Hindlimb muscle (tissue), 1 donor: ENCODE measurements at places on chromosomes 13 and 19.

GRCh38 chr13:107291875-107292274, 723.9 kb upstream of the ARGLU1 start:
- no peak for DNase-seq

- no peak for DNase-seq
Measured at GRCh38 chr19:54255105-54255775, 1.8 kb downstream of the LILRB5 start.

GRCh38 chr19:12834976-12835757, 788 bp upstream of the RTBDN start:
- no peak for DNase-seq

DNA sequence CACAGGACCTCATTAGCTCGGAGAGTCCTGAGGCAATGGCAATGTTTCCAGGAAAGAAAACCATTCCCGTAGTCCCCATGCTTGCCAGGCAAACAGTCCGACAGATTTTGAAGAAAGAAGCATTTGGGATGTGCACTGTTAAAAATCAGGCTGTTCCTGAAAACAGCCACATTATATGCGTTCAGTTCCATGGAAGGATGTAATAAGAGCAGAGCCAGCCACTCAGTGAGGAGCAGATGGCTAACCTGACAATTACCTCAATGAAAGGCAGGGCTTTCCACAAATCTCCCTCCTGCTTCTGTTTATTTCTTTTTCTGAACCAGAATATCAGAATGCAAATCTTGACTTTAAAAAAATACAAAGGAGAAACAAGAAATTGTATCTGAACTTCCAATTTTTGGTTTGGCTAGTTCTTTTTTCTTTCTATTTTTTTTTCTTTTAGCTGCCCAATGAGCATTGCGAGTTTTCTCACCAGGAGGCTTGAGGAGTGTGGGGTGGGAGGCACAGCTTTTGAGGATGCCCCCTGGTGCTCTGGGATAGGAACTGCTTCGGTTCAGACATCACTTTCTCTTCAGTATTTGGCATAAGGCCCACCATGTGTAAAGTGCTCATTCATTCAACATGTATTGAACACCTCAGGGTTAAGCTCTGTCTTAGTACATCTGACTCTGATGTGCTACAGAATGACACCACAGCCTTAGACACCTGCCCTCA, 124.2 kb downstream of the TBC1D4 start:
- no peak for DNase-seq

DNA sequence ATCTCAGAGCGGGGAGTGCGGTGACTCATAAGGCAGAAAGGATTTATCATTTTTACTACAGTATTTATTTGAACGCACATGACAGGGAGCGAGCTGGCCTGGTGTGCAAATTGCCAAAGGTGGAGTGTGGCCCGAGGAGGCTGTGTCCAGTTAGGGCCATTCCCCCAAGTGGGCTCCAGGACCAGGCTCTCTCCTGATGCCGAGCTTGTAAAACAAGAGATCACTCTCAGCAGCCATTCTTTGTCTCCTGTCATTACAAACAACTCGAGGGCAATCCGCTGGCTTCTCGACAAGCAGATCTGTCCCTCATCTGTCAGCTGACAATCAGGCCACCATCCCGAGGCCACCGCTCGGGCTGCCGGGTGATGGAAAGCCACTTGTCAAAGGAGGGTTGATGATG, 418.9 kb downstream of the ZNF536 start:
- DNase-seq = no peak

GRCh38 chr19:3047496-3048189, 14.7 kb downstream of the TLE5 start:
- no peak for DNase-seq

DNA sequence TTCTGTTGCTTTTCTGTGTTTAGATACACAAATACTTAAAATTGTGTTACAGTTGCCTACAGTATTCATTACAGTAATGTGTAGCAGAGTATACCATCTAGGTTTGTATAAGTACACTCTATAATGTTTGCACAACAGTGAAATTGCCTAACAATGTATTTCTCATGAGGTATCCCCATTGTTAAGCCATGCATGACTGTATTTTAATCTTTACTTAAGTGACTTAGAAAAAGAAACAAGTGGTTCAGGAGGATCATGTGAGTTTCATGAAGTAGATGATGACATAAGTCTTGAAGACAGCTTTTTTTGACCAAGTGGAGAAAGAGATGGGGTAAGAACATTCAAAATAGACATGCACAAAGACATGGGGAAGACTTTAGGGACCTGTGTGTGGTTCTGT, 8.4 kb upstream of the KCTD4 start:
- DNase-seq = no peak

GRCh38 chr13:113646921-113647340, 11.1 kb downstream of the ATP4B start:
- no peak for DNase-seq

DNA sequence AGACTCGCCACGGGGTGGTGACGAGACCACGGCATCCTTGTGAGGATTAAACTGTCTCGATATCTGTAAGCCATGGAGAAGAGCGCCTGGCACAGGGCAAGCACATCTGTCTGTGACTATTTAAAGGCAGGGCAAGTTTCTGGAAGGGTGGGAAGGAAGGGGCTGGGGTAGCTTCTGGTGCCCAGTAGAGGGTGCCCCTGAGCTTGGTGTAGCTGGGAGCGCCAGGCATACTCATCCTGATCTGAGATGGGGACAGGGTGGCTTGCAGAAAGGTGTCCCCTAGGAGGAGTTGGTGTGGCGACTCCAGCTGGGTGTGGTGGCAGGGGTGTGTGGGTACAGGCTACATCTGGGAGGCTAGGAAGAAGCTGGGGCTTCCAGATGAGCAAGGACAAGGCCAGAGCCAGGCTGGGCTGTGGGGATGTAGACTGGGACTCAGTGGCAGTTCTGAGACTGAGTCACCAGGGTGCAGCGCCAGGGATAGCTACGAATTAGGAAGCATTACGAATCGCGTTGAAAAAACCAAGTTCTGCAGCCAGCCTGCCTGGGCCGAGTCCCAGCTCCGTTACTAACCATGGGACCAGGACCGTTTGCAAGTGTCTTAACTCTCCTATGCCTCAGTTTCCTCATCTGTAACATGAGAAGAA, 23.1 kb upstream of the ASPDH start:
- DNase-seq = no peak

GRCh38 chr19:28519952-28520861, 692.7 kb downstream of the UQCRFS1 start:
- no peak for DNase-seq

- no peak for DNase-seq
Measured at GRCh38 chr19:925087-925525, 729 bp upstream of the ARID3A start.

- DNase-seq = no peak
Measured at GRCh38 chr13:50593207-50593606, 250.3 kb downstream of the DLEU7 start.

DNA sequence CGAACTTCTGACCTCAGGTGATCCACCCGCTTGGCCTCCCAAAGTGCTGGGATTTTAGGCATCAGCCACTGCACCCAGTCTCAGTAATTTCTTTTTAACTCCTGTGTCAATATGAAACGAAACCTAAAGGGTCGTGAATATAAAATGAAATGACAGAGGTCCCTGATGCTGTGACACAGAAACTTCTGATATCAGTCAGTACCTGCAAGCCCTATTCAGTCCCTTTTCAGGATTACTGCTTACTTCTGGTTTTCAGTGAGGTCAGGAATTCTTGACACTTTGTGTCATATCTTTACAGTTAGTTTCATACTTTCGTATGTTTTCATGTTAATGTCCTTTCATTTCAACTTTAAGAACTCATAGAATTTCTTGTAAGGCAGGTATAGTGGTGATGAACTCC, 58.7 kb downstream of the RNF17 start:
- no peak for DNase-seq

DNA sequence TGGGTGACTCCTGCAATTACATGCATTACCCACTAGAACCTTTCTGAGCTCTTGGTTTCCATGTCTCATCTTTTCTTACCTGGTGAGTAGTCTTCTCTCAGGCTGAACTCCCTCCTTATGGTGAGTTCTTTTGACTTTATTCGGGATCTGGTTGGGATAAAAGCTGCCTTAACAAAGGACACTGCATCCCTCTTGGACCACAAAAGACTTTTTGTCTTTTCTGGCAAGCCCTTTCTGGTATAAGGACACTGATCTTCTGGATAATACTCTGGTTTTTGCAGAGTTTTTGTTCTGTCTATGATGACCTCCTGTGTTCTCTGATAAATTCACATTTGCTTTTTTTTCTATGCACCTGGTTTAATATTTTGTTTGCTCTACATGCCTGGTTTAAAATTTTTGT, 66.7 kb downstream of the SLITRK1 start:
- DNase-seq = no peak

DNA sequence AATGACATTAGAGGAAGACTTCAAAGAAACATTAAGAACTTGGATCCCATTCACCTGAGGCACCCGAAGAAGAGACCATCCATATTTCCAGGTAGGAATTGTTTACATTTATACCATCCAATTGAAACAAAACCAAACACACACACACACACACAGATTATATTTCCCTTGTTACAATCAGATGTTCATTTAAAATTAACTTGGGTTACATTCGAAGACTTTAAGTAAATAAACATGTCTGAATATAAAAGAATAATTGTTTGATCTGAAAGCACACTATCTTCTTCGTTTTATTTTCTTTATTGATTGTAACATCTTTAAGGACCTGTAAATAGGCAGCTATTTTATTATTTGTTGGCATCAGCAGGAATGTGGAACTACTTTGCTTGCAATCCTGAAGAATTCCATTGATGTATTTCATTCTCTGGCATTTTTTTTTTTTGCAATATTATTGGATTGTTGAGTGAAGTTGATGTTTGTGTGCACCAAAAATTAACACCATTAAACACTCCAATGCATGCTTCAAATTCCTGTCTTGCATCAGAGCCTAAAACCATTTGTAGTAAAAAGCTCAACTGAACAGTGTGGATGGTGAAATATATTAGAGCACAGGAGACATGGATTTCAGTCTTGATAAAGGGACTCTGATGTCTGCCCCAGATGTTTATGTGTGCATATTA, 85.3 kb upstream of the FRY start:
- no peak for DNase-seq

GRCh38 chr13:21517576-21517975, 58.5 kb upstream of the ZDHHC20 start:
- no peak for DNase-seq

GRCh38 chr19:40724855-40725254, 7.9 kb downstream of the ITPKC start:
- DNase-seq = no peak

- no peak for DNase-seq
Measured at GRCh38 chr13:23695196-23695595, 125.0 kb downstream of the TNFRSF19 start.

DNA sequence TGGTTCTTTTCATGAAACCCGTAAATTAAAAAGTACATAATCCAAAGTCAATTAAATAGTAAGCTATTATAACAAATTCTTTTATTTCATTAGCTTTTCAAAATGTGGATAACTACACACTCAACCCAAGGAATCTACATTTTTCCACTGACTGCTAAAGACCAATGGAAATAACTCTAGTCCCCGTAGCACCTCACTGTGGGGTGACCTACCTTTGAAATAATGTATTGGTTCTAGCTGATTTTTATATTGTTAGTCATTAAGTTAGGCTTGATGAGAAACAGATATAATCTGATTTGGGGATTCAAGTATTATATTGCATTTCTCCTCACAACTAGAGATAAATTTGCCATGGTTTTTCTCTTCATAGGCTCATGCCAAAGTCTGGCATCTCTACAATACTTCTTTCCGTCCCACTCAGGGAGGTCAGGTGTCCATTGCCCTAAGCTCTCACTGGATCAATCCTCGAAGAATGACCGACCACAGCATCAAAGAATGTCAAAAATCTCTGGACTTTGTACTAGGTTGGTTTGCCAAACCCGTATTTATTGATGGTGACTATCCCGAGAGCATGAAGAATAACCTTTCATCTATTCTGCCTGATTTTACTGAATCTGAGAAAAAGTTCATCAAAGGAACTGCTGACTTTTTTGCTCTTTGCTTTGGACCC, 37.3 kb downstream of the KL start:
- DNase-seq = no peak

DNA sequence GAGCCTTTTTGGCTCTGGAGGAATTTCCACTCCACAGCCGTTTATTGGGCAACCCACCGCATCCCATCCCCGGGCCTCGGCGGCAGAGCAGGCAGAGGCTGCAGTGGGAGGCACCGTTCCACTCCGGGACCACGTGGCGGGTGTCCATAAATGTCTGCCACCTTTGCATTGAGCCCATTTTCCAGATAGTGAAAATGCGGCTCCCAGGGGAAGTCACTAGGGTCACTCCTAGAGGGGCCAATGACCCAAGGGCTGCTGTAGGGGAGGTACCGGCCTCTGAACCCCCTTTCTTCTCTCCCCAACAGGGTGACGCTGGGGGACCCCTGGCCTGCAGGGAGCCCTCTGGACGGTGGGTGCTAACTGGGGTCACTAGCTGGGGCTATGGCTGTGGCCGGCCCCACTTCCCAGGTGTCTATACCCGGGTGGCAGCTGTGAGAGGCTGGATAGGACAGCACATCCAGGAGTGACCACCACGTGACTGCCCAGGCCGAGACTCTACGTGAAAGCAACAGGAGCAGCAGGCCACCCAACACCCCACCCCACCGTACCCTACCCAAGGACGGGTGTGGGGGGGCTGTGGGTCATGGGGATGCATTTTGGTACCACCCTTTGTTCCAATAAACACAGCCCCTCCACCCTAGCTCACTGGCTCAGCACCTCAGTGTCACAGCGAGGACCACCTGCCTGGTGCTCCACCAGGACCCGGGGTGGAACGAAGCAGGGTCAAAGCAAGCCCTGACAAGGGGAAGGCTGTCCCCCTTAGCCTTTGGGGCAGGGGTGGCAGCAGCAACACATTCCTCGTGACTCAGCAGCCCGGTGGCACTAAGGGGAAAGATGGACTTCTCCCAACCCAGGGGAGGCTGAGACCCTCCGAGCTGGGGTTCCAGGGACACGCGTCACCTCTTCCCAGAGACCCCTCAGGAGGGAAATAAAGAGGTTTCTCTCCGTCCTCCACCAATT, 1.5 kb downstream of the TIMM13 start:
- no peak for DNase-seq

- DNase-seq = no peak
Measured at GRCh38 chr13:65642996-65643395, 1587.1 kb downstream of the PCDH9 start.
